Pulmonary artery endothelial cell (primary cell): ENCODE measurements at places on chromosomes 5 and 9.

DNA sequence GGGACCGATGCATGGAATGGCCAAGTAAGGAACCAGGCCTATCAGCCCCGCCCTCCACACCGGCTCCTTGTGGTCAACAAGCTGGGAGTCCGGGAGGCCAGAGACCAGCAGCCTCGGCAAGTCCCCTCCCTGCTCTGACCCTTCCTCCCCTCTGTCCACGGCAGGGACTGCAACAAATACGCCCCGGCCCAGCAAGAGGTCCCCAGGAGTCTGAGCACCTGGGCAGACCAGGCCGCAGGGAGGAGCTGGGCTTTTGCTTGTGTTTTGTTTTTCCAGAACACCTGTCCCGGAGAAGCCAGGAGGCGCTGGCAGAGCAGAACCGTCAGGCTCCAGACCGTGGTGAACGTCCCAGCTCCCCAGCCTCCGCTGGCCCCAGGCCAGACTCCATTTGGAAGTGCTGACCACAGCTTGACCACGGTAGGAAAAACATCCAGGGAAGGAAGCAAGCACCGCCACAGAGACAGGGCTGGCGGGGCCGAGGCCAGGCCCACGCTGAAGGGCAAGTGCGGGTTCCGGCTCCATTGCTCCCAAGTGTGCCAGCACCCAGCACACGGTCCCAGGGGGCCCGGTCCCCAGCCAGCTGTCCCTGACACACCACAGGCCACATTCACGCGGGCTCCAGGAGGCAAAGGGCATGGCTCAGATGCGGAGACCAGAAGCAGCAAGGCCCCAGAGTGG is 56.7 kb downstream of the VAV2 start:
- DNase-seq = no peak

DNA sequence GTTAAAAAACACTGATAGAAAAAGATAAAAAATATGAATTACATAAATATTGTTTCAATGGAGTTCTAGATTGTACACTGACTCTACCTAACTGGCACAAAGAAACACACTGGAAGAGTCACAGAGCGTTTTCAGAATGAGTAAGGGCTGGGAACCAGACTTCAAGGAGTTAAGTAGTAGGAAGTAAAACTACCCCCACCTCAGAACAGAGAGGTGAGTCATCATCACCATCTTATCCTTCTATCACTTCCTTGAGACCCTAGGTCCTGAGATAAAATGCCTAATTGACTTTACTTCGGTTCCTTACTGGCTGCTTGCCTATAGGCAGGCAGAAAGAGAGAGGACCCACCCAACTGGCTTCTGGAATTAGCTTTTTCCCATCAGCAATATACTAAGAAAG is 79.7 kb downstream of the ELAVL2 start:
- no peak for DNase-seq

DNA sequence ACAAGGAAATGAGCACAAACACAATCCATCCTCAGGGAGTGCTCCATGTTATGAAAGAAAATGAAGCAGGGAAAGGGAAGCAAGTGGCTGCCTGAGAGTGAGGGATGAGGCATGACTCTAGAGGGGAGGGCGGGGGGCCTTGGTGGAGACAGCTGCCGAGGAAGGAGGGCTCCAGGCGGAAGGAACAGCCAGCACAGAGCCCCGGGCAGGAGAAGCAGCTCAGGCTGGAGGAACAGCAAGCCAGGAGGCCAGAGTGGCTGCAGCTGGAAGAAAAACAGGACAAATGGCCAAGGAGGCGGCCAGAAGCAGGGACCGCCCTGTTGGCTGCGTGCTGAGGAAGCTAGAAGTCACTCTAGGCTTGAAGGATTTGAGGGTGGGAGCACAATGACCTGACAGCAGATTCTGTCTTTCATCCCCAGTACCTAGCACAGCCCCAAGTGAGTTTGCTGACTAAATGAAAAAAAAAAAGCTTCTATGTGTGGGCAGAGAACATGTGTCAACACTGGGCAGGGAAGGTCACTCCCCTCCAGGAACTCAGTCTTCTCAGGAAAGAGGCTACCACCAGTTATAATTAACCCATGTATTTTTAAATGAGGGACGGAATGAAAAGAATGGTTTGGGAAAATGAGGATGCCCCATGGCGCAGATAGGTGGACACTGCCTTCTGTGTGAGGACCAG is 142.8 kb downstream of the DCP2 start:
- DNase-seq = no peak

- DNase-seq = no peak
These were observed 48.6 kb upstream of the TLE1 start for GRCh38 chr9:81737871-81738507.

DNA sequence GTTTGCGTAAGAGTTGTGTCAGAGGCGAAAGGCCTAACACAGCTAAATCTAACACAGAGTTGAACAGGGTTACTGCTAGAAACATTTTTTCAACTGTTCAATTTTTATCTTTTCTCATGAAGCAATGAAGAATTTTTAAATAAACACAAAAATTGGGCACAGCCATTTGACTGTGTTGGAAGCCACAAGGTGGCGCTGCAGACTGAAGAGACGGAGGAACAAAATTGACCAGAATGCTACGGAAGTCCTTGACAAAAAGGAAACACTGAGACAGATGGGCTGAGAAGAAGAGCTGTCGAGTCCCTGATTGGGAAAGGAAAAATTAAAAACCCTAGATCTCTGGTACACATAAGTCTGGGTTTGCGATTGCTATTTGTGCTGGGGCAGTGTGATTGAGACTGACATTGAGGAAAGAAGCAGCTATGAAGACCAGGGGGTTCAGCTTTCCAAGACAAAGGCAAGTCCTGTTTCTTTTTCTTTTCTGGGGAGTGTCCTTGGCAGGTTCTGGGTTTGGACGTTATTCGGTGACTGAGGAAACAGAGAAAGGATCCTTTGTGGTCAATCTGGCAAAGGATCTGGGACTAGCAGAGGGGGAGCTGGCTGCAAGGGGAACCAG is at the start of gene PCDHB9:
Gene PCDHB9 (plus strand): TSS at position 265 of the 616 bp plus-strand sequence. CDS start 158 bp downstream, at position 423.
- DNase-seq = no peak

DNA sequence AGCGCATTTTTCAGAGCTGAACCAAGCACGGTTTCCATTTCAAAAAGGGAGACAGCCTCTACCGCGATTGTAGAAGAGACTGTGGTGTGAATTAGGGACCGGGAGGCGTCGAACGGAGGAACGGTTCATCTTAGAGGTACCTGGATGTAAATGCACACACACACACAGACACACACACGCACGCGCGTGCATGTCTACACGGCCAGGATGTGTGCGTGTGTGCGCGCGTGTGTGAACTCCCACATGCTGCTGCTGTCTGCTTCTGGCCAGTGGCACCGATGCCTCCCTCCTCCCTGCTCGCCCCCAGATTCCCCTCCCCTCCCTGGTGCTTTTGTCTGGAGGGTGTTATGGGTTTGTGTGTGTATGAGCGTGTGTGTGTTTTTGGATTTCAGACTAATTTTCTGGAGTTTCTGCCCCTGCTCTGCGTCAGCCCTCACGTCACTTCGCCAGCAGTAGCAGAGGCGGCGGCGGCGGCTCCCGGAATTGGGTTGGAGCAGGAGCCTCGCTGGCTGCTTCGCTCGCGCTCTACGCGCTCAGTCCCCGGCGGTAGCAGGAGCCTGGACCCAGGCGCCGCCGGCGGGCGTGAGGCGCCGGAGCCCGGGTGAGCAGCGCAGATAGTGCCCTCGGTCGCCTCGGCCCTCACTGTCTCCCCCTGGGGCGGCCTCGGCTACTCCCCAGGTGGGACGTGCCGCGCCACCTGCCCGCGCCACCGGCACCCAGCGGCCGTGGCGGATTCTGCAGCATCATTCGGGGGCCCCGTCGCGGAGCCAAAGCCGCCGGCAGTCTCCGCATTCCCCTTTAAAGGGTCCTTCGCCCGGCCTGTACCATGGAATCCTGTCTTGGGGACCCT is at the start of gene NTRK2:
Gene NTRK2 (plus strand): TSS at position 442 of the 850 bp plus-strand sequence. CDS start 1,020 bp downstream, outside the sequence.
- no peak for DNase-seq

GRCh38 chr9:107994648-107995047 is 505.1 kb upstream of the KLF4 start:
- no peak for DNase-seq
